Transverse colon (tissue), 4 donors: ENCODE measurements at places on chromosomes 7 and 10. TPM values are rescaled to one million over a fixed set of nuclear protein-coding genes. Genes with fewer than 3 reads are reported as not detected.

DNA sequence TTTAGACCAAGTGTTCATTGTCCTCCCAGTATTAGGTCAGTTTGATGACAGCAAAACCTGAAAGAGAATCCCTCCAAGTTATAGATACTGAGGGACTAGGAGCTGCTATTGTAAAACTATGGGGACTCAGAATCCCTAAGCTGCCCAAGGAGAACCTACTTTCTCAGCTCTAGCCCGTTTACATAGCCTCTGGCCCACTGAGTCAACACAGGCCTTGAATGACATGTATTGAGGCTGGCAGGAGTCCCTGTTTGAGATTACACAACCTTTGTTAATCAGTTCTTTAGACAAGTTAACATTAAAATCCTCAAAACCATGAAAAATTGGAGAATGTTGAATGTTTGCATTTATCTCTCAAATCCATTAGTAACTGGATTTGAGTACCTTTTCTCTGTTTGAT, 1079.0 kb downstream of the KCNMA1 start:
- no peak overlapping the region for H3K4me3 ChIP-seq
- peak; percentile 32 for DNase-seq
- H3K36me3 ChIP-seq: no peaks in the 10 kb centered on the region
- H3K27me3 ChIP-seq: no peaks in the 10 kb centered on the region

DNA sequence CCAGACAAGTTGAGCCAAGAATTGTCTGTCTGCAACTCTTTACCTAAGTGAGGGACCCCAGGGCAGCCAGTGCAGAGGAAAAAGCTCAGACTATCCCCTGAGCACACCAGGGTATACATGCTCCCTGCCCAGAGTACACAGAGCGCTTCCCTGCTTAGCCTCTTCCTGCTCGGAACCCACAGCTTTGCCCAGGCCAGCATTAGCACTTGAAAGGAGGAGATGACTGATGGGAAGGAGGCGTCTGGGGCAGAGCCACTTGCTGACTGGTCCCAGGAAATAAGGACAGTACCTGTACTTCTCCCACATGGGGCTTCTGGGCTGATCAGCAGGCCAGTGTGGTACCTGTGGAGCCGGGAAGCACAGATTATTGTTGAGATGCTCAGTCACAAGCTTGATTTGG, 48.4 kb upstream of the TRIM8 start:
- peaks cover 12% of the 10 kb centered on the region for H3K4me1 ChIP-seq
- no peaks in the 10 kb centered on the region for H3K36me3 ChIP-seq
- no peaks in the 10 kb centered on the region for H3K27me3 ChIP-seq
- no peak for DNase-seq
- H3K4me3 ChIP-seq: no peak overlapping the region
- H3K27ac ChIP-seq: peak overlapping the region; percentile 61

The CTAGE6 gene
- not detected for total RNA-seq

The PYROXD2 gene
- 14.9 TPM for total RNA-seq

DNA sequence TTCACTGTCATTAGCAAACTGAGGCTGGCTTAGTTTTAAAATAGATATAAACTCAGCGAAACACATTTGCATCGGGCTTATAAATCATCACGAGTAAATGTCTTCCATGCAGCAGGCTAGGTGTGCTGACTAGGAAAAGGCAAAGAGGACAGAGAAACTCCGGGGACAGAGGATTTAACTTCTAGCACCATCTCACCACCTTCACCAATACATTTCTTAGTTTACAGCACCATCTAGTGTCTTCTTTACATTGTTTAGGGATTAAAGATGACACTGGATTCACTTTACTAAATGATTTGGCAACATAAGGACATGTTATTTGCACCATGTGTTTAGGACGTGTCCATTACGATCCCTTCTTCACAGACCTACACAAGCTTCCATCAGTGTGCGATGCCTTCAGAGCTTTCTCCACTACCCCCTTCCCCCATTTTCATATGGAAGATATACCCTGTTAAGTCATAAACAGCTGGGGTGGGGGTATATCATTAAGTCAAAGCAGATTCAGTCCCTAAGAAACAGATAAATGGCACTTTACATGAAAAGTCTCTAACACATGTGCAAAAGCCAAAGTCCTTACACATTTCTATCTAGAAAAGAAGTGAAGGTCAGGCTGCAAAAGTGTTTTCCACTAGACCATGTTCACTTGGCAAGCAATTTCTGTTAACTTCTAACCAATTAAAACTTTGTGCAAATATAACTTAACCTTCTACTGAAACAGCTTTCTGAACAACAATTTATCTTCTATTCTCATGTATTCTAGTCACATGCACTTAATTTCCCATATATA, 103.3 kb downstream of the GRB10 start:
- H3K36me3 ChIP-seq: no peaks in the 10 kb centered on the region
- peaks cover 9% of the 10 kb centered on the region for H3K4me1 ChIP-seq
- no peaks in the 10 kb centered on the region for H3K27me3 ChIP-seq
- H3K27ac ChIP-seq: no peak overlapping the region

The HMX3 gene
- not detected for total RNA-seq

DNA sequence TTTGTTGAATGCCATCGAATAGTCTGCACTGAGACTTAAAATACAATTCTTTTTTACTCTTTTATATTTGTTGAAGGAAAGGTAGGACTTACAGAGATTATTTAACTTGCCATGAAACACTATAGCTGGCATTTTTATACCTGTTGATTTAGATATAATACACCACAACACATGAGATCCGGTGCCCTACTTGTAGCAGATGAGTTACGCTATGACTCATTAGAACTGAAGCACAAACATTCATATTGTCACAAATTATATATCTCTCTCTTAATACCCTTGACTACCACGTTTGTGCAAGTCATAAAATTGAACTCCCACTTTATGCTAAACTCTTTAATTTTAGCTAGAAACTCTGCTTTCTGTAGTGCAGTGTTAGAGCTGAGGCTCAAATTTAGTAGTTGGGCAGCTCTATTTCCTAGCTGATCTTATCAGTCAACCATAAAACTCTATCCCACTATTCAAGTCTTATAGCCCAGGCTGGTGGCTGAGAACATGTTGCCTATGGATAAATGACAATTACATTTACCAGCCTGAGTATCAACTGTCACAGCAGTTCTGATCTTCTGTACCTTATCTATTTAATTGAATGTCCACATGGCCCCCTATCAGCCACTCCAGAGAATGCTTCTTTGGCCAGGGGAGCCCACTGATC, 137.4 kb upstream of the SEMA3D start:
- no peaks in the 10 kb centered on the region for H3K36me3 ChIP-seq
- no peak overlapping the region for H3K27ac ChIP-seq
- DNase-seq: no peak
- no peak overlapping the region for H3K4me3 ChIP-seq

- no peak overlapping the region for H3K27ac ChIP-seq
- no peaks in the 10 kb centered on the region for H3K4me1 ChIP-seq
- no peaks in the 10 kb centered on the region for H3K36me3 ChIP-seq
- H3K4me3 ChIP-seq: no peak overlapping the region
Measured at GRCh38 chr7:32275216-32276009, 205.2 kb upstream of the PDE1C start.

- peaks cover 15% of the 10 kb centered on the region for H3K27me3 ChIP-seq
- no peak overlapping the region for H3K4me3 ChIP-seq
- no peak for DNase-seq
- no peaks in the 10 kb centered on the region for H3K36me3 ChIP-seq
- peaks cover 23% of the 10 kb centered on the region for H3K4me1 ChIP-seq
- no peak overlapping the region for H3K27ac ChIP-seq
Measured at GRCh38 chr10:787933-788651, 98.6 kb upstream of the DIP2C start.

The FAM24B gene
- 7.1 TPM for total RNA-seq

DNA sequence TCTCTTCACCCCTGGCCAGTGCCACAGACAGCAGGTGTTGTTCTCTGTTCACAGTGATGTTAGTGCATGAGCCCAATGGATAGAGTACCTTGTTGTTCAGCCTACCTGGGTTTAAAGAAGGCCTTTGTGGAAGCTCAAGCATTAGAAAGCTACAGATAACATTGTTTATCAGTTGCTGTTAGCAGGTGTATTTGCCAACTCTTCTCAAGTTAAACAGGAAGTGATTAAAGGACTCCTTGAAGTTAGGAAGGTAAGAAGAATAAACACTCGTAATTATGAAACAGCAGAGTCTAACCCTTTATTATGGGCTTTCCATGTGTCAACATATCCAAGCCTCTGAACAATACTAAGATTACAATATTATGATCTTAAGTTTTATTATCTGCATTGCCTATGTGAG, 25.9 kb downstream of the RGR start:
- H3K27ac ChIP-seq: no peak overlapping the region
- H3K4me3 ChIP-seq: no peak overlapping the region
- no peaks in the 10 kb centered on the region for H3K4me1 ChIP-seq

- no peaks in the 10 kb centered on the region for H3K27me3 ChIP-seq
- H3K27ac ChIP-seq: no peak overlapping the region
- no peaks in the 10 kb centered on the region for H3K36me3 ChIP-seq
- no peak overlapping the region for H3K4me3 ChIP-seq
- no peaks in the 10 kb centered on the region for H3K4me1 ChIP-seq
Measured at GRCh38 chr7:86814661-86815379, 171.1 kb downstream of the GRM3 start.

GRCh38 chr7:38660427-38661099, 29.4 kb upstream of the AMPH start:
- no peaks in the 10 kb centered on the region for H3K36me3 ChIP-seq
- H3K27me3 ChIP-seq: no peaks in the 10 kb centered on the region
- no peak overlapping the region for H3K4me3 ChIP-seq
- H3K4me1 ChIP-seq: no peaks in the 10 kb centered on the region
- DNase-seq: peak; percentile 18

GRCh38 chr10:67662415-67662814, 33.6 kb downstream of the CTNNA3 start:
- H3K27ac ChIP-seq: no peak overlapping the region
- no peaks in the 10 kb centered on the region for H3K36me3 ChIP-seq
- no peaks in the 10 kb centered on the region for H3K4me1 ChIP-seq
- H3K27me3 ChIP-seq: peaks cover 3% of the 10 kb centered on the region
- DNase-seq: no peak
- H3K4me3 ChIP-seq: no peak overlapping the region

The AKR1B1 gene
- total RNA-seq: 37.2 TPM

The COL13A1 gene
- 2.8 TPM for total RNA-seq

GRCh38 chr7:106767078-106767477, 98.0 kb upstream of the PIK3CG start:
- H3K4me3 ChIP-seq: no peak overlapping the region
- H3K4me1 ChIP-seq: peaks cover 14% of the 10 kb centered on the region
- H3K36me3 ChIP-seq: no peaks in the 10 kb centered on the region
- H3K27me3 ChIP-seq: no peaks in the 10 kb centered on the region

The TIAL1 gene
- 66.1 TPM for total RNA-seq

DNA sequence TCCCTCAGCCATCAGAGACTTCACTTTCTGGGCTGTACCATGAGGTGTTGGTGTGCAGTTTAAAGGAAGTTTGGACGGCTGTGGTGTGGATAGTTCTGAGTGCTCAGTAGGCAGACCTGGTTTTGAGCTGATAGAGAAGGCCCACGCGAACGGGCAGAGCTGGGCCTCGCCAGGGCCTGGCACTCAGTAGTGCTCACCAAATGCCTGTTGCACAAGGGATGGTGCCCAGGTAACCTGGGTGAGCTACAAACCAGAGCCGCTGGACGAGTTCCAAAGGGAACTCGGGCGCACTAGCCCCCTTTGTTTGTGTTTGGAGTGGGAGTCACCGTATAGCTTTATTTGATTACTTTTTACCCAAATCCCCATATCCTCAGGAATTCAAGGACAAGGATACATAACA, 95.5 kb downstream of the LHPP start:
- H3K4me3 ChIP-seq: no peak overlapping the region
- no peaks in the 10 kb centered on the region for H3K36me3 ChIP-seq
- H3K27me3 ChIP-seq: no peaks in the 10 kb centered on the region
- H3K4me1 ChIP-seq: peaks cover 13% of the 10 kb centered on the region
- no peak overlapping the region for H3K27ac ChIP-seq

DNA sequence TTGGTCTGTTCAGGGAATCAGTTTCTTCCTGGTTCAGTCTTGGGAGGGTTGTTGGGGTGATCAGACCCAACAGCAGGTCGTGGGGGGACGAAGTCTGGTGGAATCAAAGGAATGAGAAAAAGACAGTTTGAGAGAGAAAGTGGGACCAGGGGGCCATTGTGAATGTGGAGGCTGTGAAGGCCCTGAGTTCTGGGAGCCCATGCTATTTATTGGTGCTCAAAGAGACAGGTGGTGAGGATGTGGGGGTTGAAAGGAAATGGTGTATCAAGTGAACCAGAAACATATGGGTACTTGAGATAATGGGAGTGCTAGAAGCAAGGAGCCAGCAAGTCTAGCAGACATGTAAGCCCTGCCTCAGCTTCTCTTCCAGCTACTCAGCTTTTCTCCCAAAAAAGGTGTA, 84.1 kb downstream of the CCSER2 start:
- H3K4me3 ChIP-seq: no peak overlapping the region
- H3K4me1 ChIP-seq: no peaks in the 10 kb centered on the region
- DNase-seq: no peak
- no peaks in the 10 kb centered on the region for H3K27me3 ChIP-seq
- H3K27ac ChIP-seq: no peak overlapping the region
- no peaks in the 10 kb centered on the region for H3K36me3 ChIP-seq

The FBXL15 gene
- 44.5 TPM for total RNA-seq

DNA sequence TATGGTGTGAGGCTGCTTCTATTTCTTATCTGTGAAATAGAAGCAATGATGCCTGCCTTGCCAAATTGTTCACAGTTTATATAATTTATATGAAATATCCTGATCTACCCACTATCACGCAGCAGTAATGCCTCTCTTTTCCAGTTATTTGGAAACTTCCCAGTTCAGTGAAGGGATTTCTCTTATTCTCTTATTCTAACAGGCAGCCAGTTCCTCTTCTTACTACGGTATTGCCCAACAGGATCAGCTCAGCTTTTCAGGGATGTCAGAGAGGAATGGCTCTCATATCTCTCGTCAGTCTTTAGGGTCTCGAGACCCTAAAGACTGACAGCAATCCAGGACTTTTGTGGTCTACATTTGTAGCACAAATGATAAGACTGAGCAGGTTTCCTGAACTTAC, 215.6 kb downstream of the CREB5 start:
- no peaks in the 10 kb centered on the region for H3K27me3 ChIP-seq
- H3K36me3 ChIP-seq: no peaks in the 10 kb centered on the region
- no peak for DNase-seq
- H3K4me3 ChIP-seq: no peak overlapping the region
- H3K4me1 ChIP-seq: no peaks in the 10 kb centered on the region
- H3K27ac ChIP-seq: no peak overlapping the region

The GRM8 gene
- 0.80 TPM for total RNA-seq

DNA sequence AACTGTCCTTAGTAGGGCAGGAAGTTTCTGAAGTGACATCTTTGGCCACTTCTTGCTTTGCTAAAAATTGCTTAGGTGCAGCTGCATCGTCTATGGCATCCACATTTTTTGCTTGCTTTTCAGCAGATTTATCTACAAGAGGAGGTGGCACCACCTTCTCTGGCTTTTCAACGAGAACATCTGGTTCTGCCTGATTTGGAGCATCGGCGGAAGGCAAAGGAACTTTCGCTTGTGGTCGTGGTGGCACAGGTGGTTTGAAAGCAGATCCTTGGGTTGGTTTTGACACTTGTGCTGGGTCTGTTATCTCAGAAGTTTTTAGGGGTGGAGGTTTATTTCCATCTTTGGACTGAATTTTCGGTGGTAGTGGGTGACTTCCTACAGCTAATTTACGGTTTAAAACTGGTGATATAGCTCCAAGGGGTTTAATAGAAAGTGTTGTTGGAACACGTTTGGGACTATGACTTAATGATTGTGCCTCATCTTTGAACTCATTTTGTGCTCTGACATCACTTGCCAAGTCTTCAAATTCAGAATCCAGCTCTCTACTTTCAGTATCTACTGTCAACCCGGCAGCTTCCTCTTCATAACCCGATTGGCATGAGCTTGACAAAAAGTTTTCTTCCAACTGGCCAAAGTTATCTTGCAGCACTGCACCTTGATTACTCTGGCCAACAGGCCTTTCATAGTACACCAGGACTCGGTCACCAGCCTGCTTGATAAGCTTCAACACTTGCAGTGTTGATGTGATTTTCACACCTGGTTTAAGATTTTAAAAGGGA, 44.0 kb downstream of the SLC18A2 start:
- no peak for DNase-seq
- no peaks in the 10 kb centered on the region for H3K27me3 ChIP-seq
- no peaks in the 10 kb centered on the region for H3K36me3 ChIP-seq
